ENCODE measurements at places on chromosomes 7 and 10.

- no peaks in the 10 kb centered on the region for H3K4me1 ChIP-seq
- no peak overlapping the region for H3K4me3 ChIP-seq
- DNase-seq: no peak
- H3K36me3 ChIP-seq: no peaks in the 10 kb centered on the region
- no peak overlapping the region for H3K27ac ChIP-seq
- H3K27me3 ChIP-seq: no peaks in the 10 kb centered on the region
Observed at GRCh38 chr7:3042861-3043489, 692 bp downstream of the CARD11 start.

- H3K27me3 ChIP-seq: no peaks in the 10 kb centered on the region
- H3K36me3 ChIP-seq: no peaks in the 10 kb centered on the region
- peak overlapping the region; percentile 83 for H3K4me3 ChIP-seq
- H3K4me1 ChIP-seq: no peaks in the 10 kb centered on the region
Observed at GRCh38 chr10:58268454-58268945, 462 bp upstream of the CISD1 start.

DNA sequence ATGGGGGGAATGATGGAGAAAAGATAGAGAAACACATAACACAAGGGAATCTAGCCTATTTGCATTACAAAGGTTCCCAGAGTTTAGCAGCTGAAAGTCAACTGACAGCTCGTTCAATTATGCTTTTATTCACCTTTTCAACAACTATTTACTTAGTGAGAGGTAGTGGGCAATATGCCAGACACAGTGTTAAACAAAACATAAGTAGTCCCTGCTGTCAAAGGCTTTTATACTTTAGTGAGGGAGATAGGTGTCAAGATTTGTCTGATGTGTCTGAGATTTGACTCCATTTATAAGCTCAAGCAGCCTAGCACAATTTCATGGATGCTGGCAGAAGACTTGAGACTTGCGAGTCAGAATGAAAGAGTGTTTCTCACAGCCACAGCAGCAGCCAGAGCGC is 549.0 kb upstream of the VSTM2A start:
- H3K27ac ChIP-seq: no peak overlapping the region
- no peaks in the 10 kb centered on the region for H3K4me1 ChIP-seq
- peaks cover 4% of the 10 kb centered on the region for H3K27me3 ChIP-seq
- no peak for DNase-seq

DNA sequence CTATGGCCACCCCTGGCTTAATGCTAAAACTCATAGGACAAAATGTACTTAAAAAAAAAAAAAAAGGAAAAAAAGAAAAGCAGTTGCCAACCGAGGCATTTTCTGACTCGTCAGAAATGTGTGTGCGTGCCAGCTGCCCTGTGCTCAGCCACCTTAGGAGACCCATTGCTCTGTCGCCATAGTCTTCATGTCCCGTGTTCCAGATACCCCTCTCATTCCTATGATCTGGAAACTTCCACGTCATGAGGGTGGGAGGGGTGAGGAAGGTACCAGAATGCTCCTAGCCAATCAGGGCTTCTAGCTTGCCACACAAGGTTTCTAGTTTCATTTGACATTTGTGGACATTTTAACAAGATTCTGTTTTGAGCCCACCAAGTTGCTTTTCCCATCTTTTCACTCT is 212.9 kb downstream of the TCF7L2 start:
- no peaks in the 10 kb centered on the region for H3K4me1 ChIP-seq
- peaks cover 61% of the 10 kb centered on the region for H3K36me3 ChIP-seq
- H3K4me3 ChIP-seq: no peak overlapping the region
- no peak for DNase-seq
- no peaks in the 10 kb centered on the region for H3K27me3 ChIP-seq

GRCh38 chr10:110643653-110644597 is at the start of gene RBM20:
Gene RBM20 (plus strand): TSS chr10:110644336. CDS start chr10:110644455, 119 bp downstream.
- peak; percentile 71 for DNase-seq
- no peaks in the 10 kb centered on the region for H3K27me3 ChIP-seq
- H3K4me1 ChIP-seq: peaks cover 31% of the 10 kb centered on the region
- H3K4me3 ChIP-seq: peak within 1 kb of the TSS; percentile 90

DNA sequence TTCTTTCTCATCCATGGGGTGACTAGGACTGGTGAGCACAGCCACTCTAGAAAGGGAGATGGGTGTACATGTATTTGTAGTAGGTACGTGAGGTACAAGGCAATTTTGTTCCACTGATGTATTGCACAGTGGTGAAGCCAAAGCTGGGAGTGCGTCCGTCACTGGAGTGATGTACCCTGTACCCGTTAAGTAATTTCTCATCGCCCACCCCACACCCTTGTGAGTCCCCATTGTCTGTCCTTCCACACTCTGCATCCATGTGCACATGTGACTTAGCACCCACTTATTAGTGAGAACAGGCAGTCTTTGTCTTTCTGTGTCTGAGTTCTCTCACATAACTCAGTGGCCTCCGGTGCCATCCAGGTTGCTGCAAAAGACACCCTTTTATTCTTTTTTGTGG is 658.3 kb downstream of the SDK1 start:
- no peaks in the 10 kb centered on the region for H3K27me3 ChIP-seq
- H3K27ac ChIP-seq: no peak overlapping the region
- H3K4me1 ChIP-seq: peaks cover 24% of the 10 kb centered on the region
- DNase-seq: no peak
- no peaks in the 10 kb centered on the region for H3K36me3 ChIP-seq

- H3K4me3 ChIP-seq: no peak overlapping the region
- DNase-seq: no peak
- H3K27me3 ChIP-seq: no peaks in the 10 kb centered on the region
- H3K27ac ChIP-seq: no peak overlapping the region
Observed at GRCh38 chr7:28669330-28669729, 257.0 kb downstream of the CREB5 start.

DNA sequence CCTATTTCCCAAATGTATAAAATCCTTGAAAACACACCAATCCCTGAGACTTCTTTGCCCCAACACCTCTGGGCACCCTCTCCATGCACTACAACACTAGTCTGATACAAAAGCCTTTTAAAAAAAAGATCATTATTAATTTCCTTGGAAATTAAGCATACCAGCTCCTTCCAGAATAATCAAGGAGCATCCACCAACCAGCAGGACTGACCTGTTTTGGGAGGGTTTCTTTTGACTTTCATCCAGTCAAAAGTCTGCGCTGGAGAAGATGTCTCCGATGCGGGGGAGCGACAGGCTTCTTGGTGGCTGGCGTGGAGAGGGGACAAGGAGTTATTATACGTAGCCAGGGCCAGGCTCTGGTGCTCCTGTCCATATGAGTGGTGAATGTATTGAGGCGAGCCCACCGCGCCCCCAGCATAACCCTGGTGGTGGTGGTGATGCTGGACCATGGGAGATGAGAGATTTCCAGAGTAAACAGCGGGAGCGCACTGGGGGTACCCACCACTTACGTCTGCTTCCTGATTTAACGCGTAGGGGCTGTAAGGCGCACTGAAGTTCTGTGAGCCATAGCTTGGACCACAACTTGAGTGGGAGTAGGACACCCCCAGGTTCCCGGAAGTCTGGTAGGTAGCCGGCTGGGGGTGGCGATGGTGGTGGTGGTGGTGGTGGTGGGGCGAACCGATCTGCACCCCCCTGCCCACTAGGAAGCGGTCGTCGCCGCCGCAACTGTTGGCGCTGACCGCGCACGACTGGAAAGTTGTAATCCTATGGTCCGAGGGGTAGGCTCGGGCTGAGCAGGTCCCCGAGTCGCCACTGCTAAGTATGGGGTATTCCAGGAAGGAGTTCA is 527 bp downstream of the HOXA1 start:
- H3K4me3 ChIP-seq: peak overlapping the region; percentile 65
- no peaks in the 10 kb centered on the region for H3K4me1 ChIP-seq
- H3K27me3 ChIP-seq: no peaks in the 10 kb centered on the region
- no peak overlapping the region for H3K27ac ChIP-seq
- peaks cover 8% of the 10 kb centered on the region for H3K36me3 ChIP-seq

DNA sequence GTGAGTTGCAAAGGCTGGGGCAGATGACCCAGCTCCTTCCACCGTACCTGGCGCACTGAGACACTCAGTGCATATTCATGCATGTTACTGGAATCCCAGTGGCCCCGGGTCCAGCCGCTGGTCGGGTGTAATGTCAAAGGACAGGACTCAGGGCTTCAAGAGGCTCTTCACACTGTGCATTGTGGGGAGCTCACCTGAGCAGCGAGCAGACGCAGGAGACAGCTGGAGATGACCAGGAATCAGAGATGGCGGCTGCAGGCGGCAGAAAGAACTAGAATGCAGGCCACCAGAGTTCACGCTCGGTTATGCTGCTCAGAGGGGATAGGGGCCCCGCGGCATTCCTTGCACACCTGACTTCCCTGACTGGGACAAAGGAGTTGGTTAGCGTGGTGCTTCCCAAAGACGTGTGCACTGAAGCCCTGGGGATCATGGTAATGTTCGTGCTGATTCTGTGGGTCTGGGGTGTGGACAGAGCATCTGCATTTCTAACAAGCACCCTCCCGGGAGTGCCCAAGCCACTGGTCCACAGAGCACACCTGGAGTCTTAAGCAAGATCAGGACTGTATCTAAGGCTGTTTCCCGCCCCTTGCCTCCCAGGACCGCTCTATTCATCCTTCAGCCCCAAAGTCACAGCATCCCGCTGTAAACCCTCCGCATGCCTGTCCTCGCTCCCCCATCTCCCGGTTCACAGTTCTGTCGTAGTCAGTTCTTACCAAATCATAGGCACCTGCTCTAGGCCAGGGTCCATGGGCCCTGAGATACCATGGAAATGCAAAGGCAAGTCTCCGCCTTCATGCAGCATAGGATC is 71.0 kb downstream of the MKI67 start:
- no peaks in the 10 kb centered on the region for H3K4me1 ChIP-seq
- H3K36me3 ChIP-seq: no peaks in the 10 kb centered on the region
- H3K4me3 ChIP-seq: no peak overlapping the region
- no peak for DNase-seq
- no peak overlapping the region for H3K27ac ChIP-seq

- H3K36me3 ChIP-seq: no peaks in the 10 kb centered on the region
- H3K4me1 ChIP-seq: peaks cover 7% of the 10 kb centered on the region
- DNase-seq: peak; percentile 50
- H3K4me3 ChIP-seq: no peak overlapping the region
Observed at GRCh38 chr7:39838326-39838725, 111.7 kb upstream of the CDK13 start.

DNA sequence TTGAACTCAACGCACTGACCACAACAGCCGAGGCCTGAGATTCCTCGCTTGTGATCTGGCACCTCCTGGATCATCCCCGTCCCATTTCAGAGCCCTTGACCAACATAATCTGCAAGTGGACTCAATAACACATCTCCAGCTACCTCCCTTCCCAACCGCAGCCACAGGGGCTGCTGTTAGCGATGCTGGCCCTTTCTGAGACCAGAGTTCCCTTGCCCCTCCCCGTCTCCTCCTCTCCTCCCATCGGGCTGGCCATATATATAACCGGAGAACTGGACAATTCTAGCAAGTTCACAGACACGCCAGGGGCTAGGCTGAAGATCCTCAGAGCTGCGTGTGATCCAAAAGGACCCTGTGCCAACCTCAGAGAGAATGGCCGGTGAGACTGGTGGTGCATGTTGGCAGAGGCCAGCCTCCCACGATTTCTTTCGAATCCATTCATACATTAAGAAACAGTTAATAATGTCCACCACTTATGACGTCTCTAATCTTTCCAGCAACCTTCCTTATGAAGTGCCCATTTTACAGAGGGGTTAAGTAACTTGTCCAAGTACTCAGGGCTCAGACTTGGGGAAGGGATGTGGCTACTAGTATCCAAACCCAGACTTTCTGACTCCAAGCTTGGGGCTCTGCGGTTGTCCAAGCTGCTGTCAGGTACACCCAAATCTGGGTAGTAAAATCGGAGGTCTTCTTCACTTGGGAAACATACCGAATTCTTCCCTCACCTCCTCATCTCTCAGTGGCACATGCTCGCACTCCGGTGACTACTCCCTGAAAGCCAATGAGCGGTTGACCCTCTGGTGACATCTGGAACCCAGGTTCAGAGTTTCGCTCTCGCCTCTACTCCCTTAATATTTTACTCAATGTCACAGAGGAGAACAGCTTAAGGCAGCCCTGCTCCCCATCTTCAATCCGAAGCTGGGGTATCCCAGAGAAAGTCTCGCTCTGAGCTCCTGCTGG is 11.2 kb upstream of the FEZF1 start:
- DNase-seq: no peak
- H3K36me3 ChIP-seq: no peaks in the 10 kb centered on the region
- H3K4me3 ChIP-seq: no peak overlapping the region
- peaks cover 18% of the 10 kb centered on the region for H3K27me3 ChIP-seq

- H3K27ac ChIP-seq: no peak overlapping the region
- H3K4me1 ChIP-seq: no peaks in the 10 kb centered on the region
- no peak overlapping the region for H3K4me3 ChIP-seq
- no peaks in the 10 kb centered on the region for H3K27me3 ChIP-seq
- DNase-seq: no peak
- H3K36me3 ChIP-seq: no peaks in the 10 kb centered on the region
Observed at GRCh38 chr10:62402508-62402907, 28.3 kb downstream of the ZNF365 start.

- H3K4me1 ChIP-seq: no peaks in the 10 kb centered on the region
- DNase-seq: no peak
- no peak overlapping the region for H3K27ac ChIP-seq
- H3K4me3 ChIP-seq: no peak overlapping the region
Observed at GRCh38 chr7:18552943-18553604, 57.5 kb downstream of the HDAC9 start.

GRCh38 chr10:12639996-12640944 is 290.9 kb downstream of the CAMK1D start:
- H3K4me1 ChIP-seq: no peaks in the 10 kb centered on the region
- no peaks in the 10 kb centered on the region for H3K36me3 ChIP-seq
- no peak overlapping the region for H3K4me3 ChIP-seq
- H3K27ac ChIP-seq: no peak overlapping the region
- no peaks in the 10 kb centered on the region for H3K27me3 ChIP-seq

DNA sequence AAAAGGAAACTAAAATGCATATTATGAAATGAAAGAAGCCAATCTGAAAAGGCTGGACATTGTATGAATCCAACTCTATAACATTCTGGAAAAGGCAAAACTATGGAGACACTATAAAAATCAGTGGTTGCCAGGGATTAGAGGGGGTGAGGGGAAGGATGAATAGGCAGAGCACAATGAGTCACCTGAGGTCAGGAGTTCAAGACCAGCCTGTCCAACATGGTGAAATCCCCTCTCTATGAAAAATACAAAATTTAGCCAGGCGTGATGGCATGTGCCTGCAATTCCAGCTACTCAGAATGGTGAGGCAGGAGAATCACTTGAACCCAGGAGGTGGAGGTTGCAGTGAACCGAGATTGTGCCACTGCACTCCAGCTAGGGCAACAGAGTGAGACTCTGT is 324.8 kb upstream of the PHYHIPL start:
- H3K4me1 ChIP-seq: peaks cover 12% of the 10 kb centered on the region
- no peak for DNase-seq
- H3K4me3 ChIP-seq: no peak overlapping the region

GRCh38 chr10:92328993-92329392 is 38.0 kb downstream of the MARCHF5 start:
- no peak overlapping the region for H3K4me3 ChIP-seq
- no peak for DNase-seq
- H3K36me3 ChIP-seq: no peaks in the 10 kb centered on the region
- H3K27ac ChIP-seq: no peak overlapping the region
- H3K27me3 ChIP-seq: no peaks in the 10 kb centered on the region

GRCh38 chr10:66788178-66788987 is 137.5 kb upstream of the LRRTM3 start:
- H3K4me1 ChIP-seq: no peaks in the 10 kb centered on the region
- no peak for DNase-seq
- no peak overlapping the region for H3K27ac ChIP-seq
- H3K27me3 ChIP-seq: no peaks in the 10 kb centered on the region

- H3K4me3 ChIP-seq: no peak overlapping the region
- peak; percentile 76 for DNase-seq
- H3K36me3 ChIP-seq: no peaks in the 10 kb centered on the region
- H3K27ac ChIP-seq: no peak overlapping the region
Observed at GRCh38 chr10:5283305-5284158, 81.2 kb upstream of the UCN3 start.

GRCh38 chr7:151286148-151286547 is 37.7 kb upstream of the SMARCD3 start:
- H3K36me3 ChIP-seq: no peaks in the 10 kb centered on the region
- H3K4me1 ChIP-seq: peaks cover under 1% of the 10 kb centered on the region
- H3K4me3 ChIP-seq: no peak overlapping the region
- no peak for DNase-seq
- H3K27ac ChIP-seq: no peak overlapping the region

Measured in SJCRH30 (cell line).